CD4-positive, alpha-beta memory T cell (primary cell): ENCODE measurements at places on chromosomes 7 and 10. TPM values are rescaled to one million over a fixed set of nuclear protein-coding genes. Genes with fewer than 3 reads are reported as not detected.

GRCh38 chr10:71222601-71223346, 10.4 kb downstream of the UNC5B start:
- no peaks in the 10 kb centered on the region for H3K27me3 ChIP-seq
- H3K4me1 ChIP-seq: no peaks in the 10 kb centered on the region
- H3K36me3 ChIP-seq: no peaks in the 10 kb centered on the region
- DNase-seq: no peak

- no peaks in the 10 kb centered on the region for H3K36me3 ChIP-seq
- H3K4me3 ChIP-seq: no peak overlapping the region
- H3K4me1 ChIP-seq: no peaks in the 10 kb centered on the region
- no peak overlapping the region for H3K27ac ChIP-seq
These were observed 18.1 kb upstream of the ABCB5 start for GRCh38 chr7:20597339-20597738.

- H3K27ac ChIP-seq: no peak overlapping the region
- H3K36me3 ChIP-seq: no peaks in the 10 kb centered on the region
- H3K4me1 ChIP-seq: no peaks in the 10 kb centered on the region
- DNase-seq: no peak
These were observed 7.7 kb upstream of the RET start for GRCh38 chr10:43069211-43069515.

DNA sequence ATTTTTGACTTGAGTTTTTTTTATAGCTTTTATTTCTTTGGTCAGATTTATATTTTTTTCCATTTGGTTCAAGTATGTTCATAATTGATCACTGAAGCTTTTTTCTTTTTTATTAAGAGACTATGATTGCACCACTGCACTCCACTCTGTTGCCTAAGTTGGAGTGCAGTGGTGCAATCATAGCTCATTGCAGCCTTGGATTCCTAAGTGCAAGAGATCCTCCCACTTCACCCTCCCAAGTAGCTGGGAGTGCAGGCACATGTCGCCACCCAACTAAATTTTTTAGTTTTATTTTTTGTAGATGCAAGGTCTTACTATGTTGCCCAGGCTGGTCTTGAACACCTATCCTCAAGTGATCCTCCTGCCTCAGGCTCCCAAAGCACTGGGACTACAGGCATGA, 97.7 kb upstream of the KIF5B start:
- H3K36me3 ChIP-seq: no peaks in the 10 kb centered on the region
- no peak for DNase-seq
- peaks cover 26% of the 10 kb centered on the region for H3K4me1 ChIP-seq
- H3K27ac ChIP-seq: no peak overlapping the region
- H3K4me3 ChIP-seq: no peak overlapping the region

DNA sequence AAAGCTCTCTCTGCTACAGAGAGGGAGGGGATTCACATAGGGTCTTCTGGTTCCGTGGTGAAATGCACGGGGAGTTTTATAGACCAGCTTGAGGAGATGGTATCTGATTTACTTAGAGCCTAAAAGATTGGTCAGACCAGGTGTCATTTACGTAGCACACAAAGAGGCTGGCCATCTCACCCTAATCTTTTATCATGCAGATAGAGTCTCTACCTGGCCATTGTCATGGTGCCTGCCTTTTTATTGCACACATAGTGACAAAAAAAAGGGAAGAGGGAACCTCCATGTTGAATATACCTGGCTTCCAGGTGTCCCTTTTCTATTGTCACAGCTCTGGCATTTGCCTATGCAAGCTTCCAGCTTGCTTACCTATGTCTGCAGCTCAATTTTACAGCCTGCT, 1456.1 kb downstream of the GATA3 start:
- no peak overlapping the region for H3K27ac ChIP-seq
- no peak overlapping the region for H3K4me3 ChIP-seq
- no peaks in the 10 kb centered on the region for H3K36me3 ChIP-seq
- no peak for DNase-seq
- H3K4me1 ChIP-seq: no peaks in the 10 kb centered on the region

GRCh38 chr7:47931005-47932004, 17.0 kb downstream of the PKD1L1 start:
- DNase-seq: no peak
- no peaks in the 10 kb centered on the region for H3K36me3 ChIP-seq
- no peak overlapping the region for H3K27ac ChIP-seq
- H3K27me3 ChIP-seq: no peaks in the 10 kb centered on the region

- no peak overlapping the region for H3K4me3 ChIP-seq
- H3K27me3 ChIP-seq: no peaks in the 10 kb centered on the region
- no peaks in the 10 kb centered on the region for H3K36me3 ChIP-seq
- no peak overlapping the region for H3K27ac ChIP-seq
- H3K4me1 ChIP-seq: no peaks in the 10 kb centered on the region
These were observed 70.0 kb upstream of the CYP26C1 start for GRCh38 chr10:92990615-92991014.

Gene DEPP1
- not detected for polyA plus RNA-seq

Gene LRRC4
- not detected for polyA plus RNA-seq

DNA sequence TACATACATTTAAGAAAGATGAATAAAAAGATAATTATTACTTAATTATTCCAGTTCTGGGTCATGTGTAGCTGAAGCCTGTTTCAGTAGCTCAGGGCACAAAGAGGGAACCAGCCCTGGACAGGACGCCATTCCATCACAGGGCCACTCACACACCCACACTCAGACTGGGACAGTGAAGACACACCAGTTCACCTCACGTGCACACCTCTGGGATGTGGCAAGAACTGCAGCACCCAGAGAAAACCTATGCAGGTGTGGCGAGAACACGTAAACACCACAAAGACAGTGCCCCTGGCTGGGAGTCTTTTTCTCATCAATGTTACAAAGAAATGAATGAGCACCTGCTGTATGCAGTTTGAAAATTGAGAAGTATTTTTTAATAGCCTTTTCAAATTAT, 1.6 kb upstream of the IDI1 start:
- H3K27ac ChIP-seq: peak overlapping the region; percentile 96
- peaks cover 70% of the 10 kb centered on the region for H3K4me1 ChIP-seq
- H3K27me3 ChIP-seq: no peaks in the 10 kb centered on the region
- H3K36me3 ChIP-seq: peaks cover 18% of the 10 kb centered on the region
- peak overlapping the region; percentile 6 for H3K4me3 ChIP-seq

DNA sequence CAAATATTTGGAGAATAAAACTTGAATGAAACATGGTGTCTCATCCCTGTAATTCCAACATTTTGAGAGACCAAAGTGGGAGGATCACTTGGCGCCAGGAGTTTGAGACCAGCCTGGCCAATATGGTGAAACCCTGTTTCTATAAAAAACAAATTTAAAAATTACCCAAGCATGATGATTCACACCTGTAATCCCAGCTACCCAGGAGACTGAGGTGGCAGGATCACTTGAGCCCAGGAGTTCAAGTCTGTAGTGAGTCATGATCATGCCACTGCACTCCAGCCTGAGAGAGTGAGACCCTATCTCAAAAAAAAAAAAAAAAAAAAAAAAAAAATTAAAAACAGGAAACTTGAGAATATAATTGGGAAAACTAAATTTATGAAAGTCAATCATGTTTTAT, 481.1 kb downstream of the SEMA3D start:
- no peaks in the 10 kb centered on the region for H3K4me1 ChIP-seq
- no peak overlapping the region for H3K4me3 ChIP-seq
- no peaks in the 10 kb centered on the region for H3K27me3 ChIP-seq
- no peak overlapping the region for H3K27ac ChIP-seq
- DNase-seq: no peak

GRCh38 chr7:155322530-155322929, 24.9 kb downstream of the INSIG1 start:
- no peak for DNase-seq
- H3K27ac ChIP-seq: no peak overlapping the region
- H3K27me3 ChIP-seq: no peaks in the 10 kb centered on the region
- H3K4me3 ChIP-seq: no peak overlapping the region
- no peaks in the 10 kb centered on the region for H3K36me3 ChIP-seq
- H3K4me1 ChIP-seq: no peaks in the 10 kb centered on the region

- H3K4me1 ChIP-seq: peaks cover 78% of the 10 kb centered on the region
- no peaks in the 10 kb centered on the region for H3K27me3 ChIP-seq
- no peak for DNase-seq
These were observed 9.9 kb downstream of the TASOR2 start for GRCh38 chr10:5694573-5694972.

DNA sequence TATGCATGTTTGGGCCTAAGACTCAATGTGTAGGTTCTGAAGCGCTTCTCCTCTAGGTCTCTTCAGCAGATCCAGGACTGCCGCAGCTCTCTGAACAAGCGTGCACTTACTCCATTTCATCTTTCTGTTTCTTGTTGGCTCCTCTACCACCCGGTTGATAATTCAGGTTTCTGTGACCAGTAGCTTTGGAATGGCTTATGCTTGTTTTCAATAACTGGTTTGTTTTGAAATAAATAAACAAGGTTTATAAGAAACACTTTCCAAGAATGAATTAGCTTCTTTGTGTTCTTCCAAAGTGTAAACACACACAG, 1.5 kb downstream of the MDFIC start:
- peak overlapping the region; percentile 90 for H3K27ac ChIP-seq
- H3K4me1 ChIP-seq: peaks cover 51% of the 10 kb centered on the region
- peak overlapping the region; percentile 37 for H3K4me3 ChIP-seq
- no peaks in the 10 kb centered on the region for H3K36me3 ChIP-seq

DNA sequence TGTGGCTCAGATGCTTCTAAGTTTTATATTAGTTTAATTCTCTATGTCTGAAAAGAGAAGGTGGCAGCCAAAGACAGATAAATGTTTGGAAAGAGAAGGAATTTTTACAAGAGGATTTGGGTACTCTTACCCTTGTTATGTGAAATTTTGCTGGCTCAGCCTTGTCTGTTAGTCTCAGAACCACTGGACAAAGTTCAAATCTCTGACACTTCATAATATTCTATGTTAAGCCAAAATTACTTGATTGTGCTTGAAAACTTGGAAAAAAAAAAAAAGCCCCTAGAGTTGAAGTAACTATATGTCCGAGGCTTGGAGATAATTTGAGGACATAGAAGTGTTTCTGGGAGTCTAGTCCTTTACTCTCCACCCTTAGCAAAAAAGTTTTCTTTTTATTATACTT, 1079.3 kb upstream of the LRRTM3 start:
- H3K27me3 ChIP-seq: no peaks in the 10 kb centered on the region
- no peak for DNase-seq
- H3K36me3 ChIP-seq: no peaks in the 10 kb centered on the region
- no peak overlapping the region for H3K4me3 ChIP-seq

GRCh38 chr7:27553273-27553672, 109.4 kb downstream of the HIBADH start:
- H3K4me3 ChIP-seq: no peak overlapping the region
- DNase-seq: no peak
- H3K36me3 ChIP-seq: no peaks in the 10 kb centered on the region
- H3K27me3 ChIP-seq: no peaks in the 10 kb centered on the region

Gene ANKRD22
- not detected for polyA plus RNA-seq

- H3K4me1 ChIP-seq: no peaks in the 10 kb centered on the region
- no peaks in the 10 kb centered on the region for H3K27me3 ChIP-seq
- no peak for DNase-seq
- no peak overlapping the region for H3K27ac ChIP-seq
These were observed 25.8 kb upstream of the LEP start for GRCh38 chr7:128215281-128215680.

DNA sequence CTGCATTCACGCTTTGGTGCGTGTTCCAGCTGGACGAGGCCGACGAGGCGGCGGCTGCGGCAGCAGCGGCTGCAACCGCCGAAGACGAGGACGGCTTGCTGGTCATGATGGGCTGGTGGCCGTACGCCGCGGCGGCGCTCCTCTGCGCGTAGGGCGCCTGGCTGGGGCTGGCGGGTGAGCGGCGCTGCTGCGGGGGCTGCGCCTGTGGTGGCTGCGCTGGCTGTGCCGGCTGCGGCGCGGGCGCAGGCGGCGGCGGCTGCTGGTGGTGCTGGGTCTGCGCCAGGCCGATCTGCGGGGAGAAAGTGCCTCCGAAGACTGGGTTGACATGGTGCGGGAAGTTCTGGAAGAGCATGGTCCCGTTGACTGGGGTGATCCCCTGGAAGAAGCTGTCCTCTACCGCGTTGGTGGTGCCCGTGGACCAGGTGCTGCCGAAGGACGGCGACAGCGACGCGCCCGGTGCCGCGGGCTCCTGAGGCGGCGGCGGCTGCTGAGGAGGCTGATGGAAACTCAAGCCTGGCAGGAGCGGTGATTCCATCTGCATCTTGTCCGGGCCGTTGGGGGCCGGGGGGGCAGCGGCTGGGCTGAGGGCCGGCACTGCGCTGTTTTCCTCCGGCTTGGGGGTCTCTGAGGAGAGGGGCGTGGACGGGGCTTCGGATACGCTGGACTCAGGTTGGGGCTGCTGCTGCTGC, 51.1 kb downstream of the CPEB3 start:
- H3K27me3 ChIP-seq: no peaks in the 10 kb centered on the region
- H3K4me1 ChIP-seq: peaks cover 37% of the 10 kb centered on the region
- peak overlapping the region; percentile 78 for H3K4me3 ChIP-seq
- H3K36me3 ChIP-seq: no peaks in the 10 kb centered on the region
- DNase-seq: peak; percentile 38
- peak overlapping the region; percentile 56 for H3K27ac ChIP-seq

Gene CYP26C1
- polyA plus RNA-seq: not detected

- DNase-seq: no peak
- H3K4me3 ChIP-seq: no peak overlapping the region
- H3K36me3 ChIP-seq: no peaks in the 10 kb centered on the region
- no peaks in the 10 kb centered on the region for H3K27me3 ChIP-seq
- H3K4me1 ChIP-seq: no peaks in the 10 kb centered on the region
These were observed 116.8 kb downstream of the PARD3 start for GRCh38 chr10:34698248-34698831.

Gene CYP2E1
- 0.94 TPM for polyA plus RNA-seq

Gene SPDYE3
- 6.3 TPM for polyA plus RNA-seq

DNA sequence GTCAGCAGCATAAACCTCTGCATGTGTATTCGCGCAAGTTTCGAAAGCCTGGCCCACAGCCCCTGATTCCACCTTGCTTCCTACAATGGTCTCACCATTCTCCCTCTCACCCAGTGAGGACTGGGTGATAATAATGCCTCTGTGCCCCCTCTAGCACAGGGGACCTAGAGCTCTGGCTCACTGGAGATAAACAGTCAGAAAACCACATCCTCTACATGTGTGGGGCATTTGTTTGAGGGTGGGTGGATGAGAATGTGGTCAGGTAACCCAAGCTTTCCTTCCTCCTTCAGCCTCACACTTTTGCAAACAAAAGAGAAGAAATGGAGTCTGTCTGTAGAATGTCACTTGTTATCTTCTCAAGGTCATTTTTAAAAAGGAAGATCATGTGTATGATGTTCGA, 373.5 kb downstream of the KCNMA1 start:
- H3K4me3 ChIP-seq: no peak overlapping the region
- no peak for DNase-seq
- H3K36me3 ChIP-seq: no peaks in the 10 kb centered on the region
- H3K4me1 ChIP-seq: no peaks in the 10 kb centered on the region
